NCI-H1048 (cell line): ENCODE measurements at places on chromosomes 11 and 22.

GRCh38 chr11:132490978-132491377 is 1041.3 kb downstream of the OPCML start:
- no peak for DNase-seq

DNA sequence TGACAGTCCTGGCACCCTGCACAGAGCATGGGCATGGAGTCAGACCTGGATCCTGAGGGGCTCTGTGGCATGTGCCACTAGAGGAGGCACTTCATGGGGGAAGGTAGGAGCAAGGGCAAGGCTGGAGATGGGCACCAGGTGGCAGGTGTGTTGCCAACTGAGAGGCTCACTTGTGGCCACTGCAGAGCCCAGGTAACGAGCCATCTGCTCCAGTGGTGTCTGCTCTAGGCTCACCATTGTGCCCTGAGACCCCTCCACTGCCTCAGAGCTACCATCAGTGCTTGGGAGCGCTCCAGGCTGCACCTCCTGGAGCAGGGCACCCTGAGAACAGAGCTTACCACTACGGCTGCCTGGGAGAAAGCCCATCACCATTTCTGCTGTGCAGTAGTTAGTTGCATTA is 1.3 kb upstream of the ZDHHC8 start:
- DNase-seq: no peak

GRCh38 chr11:47603295-47603694 is 9.1 kb upstream of the C1QTNF4 start:
- DNase-seq: no peak

- no peak for DNase-seq
Measured at GRCh38 chr11:113481672-113482071, 6.5 kb upstream of the DRD2 start.

DNA sequence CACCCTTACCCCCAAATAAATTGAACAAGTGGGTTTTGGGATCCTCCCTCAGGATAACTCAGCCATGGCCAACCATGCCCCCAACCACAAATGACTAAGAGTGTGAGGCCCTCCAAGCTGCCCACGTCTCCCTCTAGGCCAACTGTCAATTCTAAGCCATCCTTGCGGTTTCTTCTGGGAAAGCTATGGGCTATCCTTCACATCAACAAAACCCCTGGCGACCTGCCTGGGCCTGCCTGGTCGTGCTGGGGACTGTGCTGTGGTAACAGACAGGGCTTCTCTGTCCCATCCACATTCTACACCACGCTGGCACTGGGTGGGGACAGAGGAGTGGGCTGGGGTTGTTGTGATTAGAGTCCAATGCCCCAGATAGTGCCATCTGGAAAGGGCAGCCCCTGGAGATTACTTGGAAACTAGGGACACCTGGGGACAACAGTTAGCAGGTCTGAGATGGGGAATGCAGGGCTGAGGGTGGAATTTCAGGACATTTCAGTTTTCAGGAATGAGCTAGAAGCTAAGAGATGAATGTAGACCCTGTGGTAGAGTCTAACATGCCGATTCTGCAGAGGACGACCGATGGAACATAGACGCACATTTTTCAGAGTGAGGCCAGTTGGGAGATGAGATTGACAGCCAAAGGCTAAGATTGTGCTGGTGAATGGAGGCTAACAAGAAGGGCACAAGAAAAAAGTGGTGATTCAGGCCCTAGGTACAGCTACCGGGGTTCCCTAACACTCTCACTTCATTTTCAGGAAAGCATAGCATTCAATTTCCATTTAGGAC is 131.9 kb downstream of the RASSF10 start:
- DNase-seq: no peak

DNA sequence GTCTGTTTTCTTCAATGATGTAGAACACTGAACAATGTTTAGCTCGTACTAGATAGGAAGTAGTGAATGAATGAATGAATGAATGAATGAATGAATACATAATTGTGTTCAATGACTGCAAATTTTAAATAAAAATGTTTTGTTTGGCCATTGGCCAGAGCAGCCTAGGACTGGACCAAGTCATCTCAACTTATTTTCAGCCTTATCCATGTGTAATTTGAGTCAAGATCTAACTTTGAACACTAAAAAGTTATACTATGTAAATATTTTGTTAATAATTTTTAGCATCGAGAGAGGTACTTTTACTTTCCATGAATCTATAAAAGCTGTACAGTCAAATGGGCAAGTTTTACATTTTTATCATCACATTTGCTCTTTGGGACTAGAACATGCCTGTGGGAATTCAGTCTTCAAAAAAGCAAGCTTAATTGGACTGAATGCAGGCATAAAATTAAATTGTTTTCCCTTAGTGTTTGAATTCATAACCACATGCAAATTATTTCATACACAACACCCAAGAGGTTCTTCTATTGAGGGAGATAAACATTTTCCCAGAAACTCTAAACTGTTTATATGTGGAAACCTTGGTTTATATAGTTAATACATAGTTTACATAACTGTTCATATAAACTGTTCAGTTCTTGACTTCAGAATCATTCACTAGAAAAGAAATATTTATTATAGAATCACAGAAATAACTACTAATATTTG is 222.1 kb upstream of the ANO3 start:
- DNase-seq: no peak

GRCh38 chr11:72471005-72471898 is 36.9 kb upstream of the CLPB start:
- DNase-seq: peak; percentile 17

DNA sequence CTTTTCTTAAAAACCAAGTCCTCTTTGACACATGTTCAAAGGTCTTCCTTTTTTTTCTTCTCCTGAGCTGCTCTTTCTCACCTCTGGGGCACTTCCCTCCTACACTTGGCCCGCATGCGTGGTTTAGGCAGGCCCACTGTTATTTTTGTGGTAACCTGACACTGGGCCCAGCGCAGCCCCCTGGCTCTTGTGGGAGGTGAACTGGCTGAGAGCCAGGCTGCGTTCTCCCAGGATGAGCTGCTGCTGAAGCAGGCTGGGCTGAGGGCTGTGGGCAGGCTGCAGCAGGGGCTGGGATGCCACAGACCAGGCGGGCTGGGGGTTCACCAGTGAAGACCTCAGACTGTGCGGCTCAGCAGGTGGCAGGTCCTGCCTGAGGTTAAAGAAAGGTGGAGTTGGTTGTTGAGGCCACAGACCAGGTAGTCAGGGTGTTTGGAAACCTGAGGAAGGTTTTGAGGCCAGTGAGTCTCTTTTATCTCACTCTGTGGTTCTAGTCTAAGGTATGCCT is 72.4 kb downstream of the TEAD1 start:
- peak; percentile 39 for DNase-seq

DNA sequence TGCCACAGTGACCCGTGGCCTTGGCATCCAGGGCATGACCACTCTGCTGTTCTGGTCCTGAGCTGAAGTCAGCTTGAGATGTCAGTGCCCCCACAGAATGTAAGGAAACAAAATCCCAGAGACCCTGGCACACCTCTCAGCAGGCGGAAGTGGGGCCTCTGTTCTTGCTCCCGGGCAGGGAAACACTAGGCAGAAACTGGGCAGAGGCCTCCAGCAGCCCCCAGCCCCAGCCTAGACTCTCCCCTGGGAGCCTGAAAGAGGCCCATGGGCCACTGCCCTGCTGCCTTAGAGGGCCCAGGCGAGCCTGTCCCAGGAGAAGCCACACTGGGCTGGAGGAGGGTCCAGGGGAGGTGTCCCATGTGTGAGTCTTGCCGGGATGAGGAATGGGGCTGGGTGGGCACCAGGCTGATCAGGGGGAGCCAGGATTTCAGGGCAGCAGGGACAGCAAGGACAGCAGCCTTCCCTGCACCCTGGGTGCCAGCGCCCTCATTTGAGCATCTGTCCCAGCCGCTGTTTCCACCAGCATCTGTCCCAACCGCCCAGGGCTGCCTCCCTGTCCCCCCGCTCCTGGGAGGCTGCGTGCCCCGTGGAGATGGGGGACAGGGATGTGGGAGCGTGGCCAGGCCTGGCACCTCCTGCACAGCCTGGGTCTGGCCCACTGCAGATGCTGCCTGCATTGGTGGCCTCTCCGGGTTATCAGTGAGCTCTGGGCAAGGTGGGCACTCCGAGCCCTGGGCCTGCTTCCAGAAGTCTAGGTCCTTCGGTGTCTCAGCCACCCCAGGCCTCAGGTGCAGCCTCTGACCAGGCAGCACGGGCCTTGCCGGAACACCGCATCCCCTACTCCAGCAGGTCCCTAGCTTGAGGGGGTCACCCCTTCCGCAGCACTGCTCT is 1072.4 kb downstream of the BRD1 start:
- DNase-seq: no peak

DNA sequence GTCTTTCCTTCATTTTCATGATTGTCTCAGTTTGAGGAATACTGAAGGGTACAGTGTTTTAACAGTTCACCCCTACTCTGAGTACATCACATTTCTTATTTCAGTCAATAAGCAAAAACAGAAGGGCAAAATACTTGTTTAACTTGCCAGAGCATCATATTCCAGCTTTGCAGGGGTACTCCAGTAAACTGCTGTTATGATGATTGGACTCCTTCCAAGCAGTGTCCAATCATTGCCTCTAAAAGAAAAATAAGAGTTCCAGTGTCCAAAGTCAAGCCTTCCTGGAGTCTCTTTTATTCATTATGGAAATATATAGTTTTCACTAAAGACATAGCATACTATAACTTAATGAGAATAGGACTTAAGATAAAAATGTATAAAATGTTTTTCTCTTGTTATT is 105.1 kb downstream of the FANCF start:
- DNase-seq: no peak

DNA sequence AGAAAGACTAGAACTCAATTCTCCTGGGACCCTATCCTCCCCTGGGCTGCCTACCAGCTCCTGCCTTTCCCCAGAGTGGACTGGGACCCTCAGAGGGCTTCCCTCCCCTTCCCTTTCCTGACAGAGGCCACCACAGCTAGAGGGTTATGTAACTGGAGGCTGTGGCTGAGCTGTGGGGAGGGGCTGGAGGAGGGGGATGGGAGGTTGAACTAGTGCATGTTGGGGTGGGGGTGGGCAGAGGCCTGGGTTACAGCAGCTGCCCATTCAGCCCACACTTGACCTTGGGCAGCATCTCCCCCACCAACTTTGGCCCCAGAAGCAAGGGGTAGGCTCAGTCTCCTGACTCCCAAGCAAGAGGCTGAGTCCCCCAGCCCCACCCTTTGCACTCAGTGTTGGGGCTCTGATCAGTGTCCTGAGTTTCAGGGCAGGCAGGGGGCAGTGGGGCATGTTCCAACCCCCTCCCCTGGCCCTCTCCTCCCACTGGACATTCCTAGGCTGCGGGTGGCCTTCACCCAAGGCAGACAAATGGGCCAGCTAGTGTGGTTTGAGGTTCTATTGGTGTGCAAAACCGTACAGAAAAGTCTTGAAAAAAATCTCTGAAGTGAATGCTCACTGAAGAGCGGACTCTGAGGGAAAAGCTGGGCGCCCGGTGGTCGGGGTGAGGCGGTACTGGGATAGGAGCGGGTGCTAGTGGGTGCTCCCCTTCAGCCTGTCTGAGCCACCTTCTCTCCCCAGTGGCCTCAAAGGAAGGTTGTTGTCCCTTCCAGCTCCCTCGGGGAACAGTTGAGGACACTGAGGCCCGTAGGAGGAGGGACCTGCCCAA is 3.8 kb downstream of the KCNC1 start:
- no peak for DNase-seq

GRCh38 chr11:42802201-42802899 is 509.4 kb upstream of the API5 start:
- no peak for DNase-seq

DNA sequence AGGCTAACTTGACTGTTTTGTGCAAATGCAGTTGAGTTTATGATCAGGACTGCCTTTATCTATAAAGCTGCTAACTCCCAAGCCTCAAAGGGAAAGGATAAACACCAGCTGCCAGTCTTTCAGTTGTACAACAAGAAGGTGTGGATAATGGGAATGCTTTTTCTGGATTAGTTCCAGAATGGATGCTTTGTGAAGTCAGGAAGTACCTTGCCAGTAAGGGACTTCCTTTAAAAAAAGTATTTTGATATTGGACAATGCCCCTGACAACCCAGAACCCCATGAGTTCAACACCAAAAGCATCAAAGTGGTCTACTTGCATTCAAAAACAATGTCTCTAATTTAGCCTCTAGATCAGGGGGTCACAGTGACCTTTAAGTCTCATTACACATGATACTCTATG is 32.0 kb downstream of the OR5A2 start:
- DNase-seq: no peak

GRCh38 chr11:12715941-12716340 is 41.7 kb downstream of the TEAD1 start:
- DNase-seq: no peak

DNA sequence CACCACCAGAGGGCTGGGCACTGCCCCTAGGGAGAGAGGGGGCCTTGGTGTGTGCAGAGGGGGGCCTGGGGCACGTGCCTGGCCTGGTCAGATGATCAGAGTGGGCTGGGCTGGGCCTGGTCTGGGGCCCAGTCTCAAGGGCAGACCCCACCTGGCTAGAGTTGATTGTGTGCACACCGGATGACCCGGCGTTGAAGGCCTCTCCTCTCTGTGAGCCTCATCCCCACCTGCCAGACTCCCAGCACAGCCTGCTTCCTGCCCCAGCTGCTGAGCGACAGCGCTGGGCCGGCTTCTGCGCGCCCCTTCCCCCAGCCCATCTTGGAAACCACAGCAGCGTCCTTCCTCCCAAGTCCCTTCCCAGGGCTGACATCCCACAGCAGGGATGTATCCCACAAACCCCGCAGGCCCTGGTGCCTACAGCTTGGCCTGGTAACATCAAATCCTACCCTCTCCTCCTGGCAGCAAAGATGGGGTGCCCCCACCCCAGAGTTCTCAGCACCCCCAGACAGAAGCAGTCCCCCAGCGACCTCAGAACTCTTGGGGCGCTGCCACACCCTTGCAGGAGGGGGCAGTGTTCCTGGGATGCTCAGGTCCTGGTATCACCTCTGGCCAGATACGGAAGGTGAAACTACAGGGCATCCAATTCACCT is 11.0 kb upstream of the TSSC4 start:
- DNase-seq: no peak

DNA sequence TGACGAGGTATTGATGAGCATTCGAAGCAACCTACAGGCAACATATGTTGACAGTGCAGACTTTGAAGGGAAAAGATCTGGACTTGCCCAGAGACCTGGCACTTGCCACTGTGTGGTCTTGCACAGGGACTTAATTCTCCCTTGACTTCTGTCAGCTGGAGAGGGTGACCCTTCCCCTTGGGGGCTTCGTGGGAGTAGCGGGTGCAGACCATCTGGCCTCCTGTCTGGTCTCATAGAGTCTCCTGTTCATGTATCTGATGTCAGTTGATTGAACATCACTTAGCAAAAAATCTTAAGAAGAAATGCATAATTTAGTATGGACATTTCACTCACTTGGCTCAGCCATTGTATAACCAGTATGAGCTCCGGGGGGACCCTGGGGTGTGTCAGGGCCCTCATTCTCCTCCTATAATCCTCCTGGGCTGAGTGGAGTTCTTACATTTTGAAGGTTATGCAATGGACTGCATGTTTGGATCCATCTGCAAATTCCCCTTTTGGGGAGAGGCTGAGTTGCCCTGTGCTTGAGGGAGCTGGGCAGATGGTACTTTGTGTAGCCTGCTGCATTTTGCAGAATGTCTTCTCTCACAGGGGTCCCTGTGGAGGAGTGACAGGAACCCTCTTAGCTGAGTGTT is 13.0 kb downstream of the BCR start:
- no peak for DNase-seq

- no peak for DNase-seq
Measured at GRCh38 chr11:111428113-111428876, 49.2 kb upstream of the POU2AF1 start.
